ENCODE measurements at places on chromosomes 2 and 18.

GRCh38 chr2:191299866-191300265 is 54.7 kb downstream of the MYO1B start:
- DNase-seq = no peak

DNA sequence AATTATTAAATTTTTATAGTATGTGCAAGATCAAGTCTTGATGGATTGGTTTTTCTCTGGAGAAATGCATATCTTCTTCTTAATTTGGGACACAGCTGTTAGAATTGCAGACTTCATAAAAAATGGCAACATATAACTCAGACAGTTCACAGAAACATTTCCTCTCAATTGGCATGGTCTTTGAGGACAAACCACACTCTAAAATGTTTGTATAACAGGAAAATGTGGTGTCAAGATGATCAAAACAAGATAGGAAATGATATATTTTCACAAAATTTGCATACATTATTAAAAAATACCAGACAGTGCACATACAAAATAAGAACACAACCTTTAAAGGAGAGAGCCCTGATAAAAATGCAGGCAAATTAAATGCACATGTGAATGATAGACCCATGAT is 63.9 kb downstream of the ICOS start:
- no peak for DNase-seq

GRCh38 chr2:42587526-42588117 is 19.2 kb downstream of the MTA3 start:
- DNase-seq = no peak

GRCh38 chr18:79941473-79942119 is 9.9 kb downstream of the SLC66A2 start:
- no peak for DNase-seq

GRCh38 chr18:79527656-79528315 is 132.1 kb downstream of the NFATC1 start:
- DNase-seq = no peak

DNA sequence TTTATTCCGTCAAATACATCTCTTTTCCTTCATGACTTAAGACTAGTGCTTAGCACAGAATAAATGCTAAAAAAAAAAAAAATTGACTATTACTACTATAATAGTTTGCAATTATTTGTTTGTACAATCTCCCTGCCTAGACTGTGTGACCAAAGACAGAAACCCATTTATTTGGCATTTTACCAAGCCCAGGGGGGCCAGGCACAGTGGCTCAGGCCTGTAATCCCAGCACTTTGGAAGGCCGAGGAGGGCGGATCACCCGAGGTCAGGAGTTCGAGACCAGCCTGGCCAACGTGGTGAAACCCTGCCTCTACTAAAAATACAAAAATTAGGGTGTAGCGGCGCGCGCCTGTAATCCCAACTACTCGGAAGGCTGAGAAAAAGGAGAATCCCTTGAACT is 1.4 kb downstream of the ASB3 start:
- no peak for DNase-seq

DNA sequence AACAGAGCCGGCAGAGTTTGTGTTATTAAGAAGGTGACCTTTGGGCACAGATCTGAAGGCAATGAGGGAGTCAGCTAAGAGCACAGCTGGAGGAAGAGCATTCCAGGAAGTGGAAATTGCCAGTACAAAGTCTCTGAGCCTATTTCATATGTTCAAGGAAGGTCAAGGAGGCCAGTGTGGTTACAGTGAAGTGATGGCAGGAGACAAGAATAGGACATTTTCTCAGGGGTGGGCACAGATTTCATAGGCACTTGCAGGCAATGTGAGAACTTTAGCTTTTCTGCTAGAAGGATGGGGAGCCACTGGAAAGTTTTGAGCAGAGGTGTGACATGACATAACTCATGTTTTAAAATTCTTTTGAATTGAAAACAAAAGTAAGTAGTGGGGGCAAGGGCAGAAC is 50.3 kb downstream of the ARHGAP25 start:
- no peak for DNase-seq

- no peak for DNase-seq
Observed at GRCh38 chr18:74370115-74370514, 54.5 kb downstream of the C18orf63 start.

GRCh38 chr2:144429396-144430112 is 90.4 kb downstream of the ZEB2 start:
- DNase-seq = no peak

GRCh38 chr2:120768112-120769048 is 32.7 kb downstream of the GLI2 start:
- DNase-seq = no peak

- no peak for DNase-seq
Observed at GRCh38 chr18:35497027-35497369, 762 bp downstream of the INO80C start.

- DNase-seq = no peak
Observed at GRCh38 chr2:207282916-207283315, 117.2 kb upstream of the KLF7 start.

DNA sequence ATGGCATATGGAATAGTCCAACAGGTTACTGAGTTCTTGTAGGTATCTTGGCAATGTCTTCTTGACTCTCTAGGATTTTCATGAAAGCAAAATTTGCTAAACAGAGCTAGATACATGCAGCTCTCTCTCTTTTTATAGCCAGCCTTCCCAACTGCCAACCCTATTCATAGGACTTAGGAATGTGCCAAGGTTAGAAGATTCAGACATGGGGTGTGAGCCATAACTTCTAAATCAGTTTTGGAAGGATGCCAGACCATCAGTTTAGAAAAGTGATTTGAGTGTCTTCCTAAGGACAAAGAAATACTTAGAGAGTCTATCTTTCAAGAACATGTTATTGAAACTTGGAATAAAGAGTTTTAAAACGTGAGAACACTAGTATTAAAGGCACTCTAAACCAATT is 619.5 kb upstream of the FANCL start:
- DNase-seq = no peak

DNA sequence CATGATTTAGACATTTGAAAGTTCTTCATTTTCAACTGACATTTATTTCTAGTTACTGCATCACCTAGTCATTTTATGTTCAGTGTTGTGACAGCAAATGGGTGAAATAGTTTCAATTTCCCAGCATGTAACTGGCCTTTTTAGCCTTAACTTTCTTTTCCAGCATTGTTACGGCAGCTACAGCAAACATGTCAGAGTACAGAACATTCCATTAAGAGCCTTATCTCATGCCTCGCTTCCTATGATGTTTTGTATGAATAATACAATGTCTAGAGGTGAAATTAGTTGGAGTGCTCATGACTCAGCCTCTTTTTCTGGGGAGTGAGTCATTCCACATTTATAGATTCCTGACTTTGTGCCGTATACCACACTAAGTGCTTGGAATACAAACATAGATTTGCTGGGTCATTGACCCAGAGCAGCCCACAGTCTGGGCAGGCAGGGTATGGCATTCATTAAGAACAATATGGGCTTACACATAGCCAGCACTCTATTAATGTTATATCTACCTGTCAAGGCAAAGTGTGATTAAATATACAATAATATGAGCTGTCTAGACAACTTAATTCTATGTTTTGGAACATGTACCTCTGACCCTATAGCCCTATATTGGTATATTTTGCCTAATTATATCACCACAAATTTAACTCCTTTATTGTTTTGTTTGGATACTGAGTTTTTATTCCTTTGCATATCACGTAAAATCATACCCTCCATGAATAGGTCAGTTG is 72.2 kb downstream of the MAP2 start:
- no peak for DNase-seq

GRCh38 chr2:12759248-12759647 is 42.5 kb downstream of the TRIB2 start:
- DNase-seq = no peak

DNA sequence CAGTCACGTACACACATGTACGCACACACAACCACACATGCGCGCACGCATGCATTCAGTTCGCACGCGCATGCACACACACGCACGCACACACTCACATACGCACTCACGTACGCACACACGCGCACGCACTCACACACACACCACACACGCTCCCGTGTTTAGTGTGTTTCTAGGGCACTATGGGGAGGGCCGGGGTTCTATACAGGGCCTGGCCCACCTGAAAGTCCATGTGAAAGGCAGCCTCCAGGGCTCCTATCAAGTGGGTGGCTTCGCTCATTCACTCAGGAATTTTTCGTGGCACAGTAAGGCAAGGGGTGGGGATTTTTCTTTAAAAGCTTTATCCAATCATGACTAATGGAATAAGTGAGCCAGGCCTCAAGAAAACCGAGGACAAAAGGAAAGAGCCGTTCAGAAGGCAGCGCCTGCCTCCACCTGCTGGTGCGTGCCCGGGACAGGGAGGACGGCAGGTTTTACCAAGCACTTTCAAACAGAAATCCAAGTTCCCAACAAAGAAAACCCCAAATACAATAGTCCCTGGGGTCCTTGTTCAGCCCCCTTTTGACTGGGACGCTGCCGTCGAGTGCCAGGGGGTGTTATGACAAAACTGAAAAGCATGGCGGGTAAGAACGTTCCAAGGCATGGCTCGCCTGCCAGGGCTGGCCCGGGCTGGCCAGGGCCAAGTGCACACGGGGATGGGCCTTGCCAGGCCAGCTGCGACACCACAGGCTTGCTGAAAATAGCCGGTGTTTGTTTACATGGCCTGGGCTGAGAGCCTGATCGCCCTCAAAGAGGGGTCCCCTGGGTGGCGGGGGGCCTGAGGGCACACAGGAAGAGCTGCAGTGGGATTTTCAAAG is 110.0 kb downstream of the HDAC4 start:
- no peak for DNase-seq

DNA sequence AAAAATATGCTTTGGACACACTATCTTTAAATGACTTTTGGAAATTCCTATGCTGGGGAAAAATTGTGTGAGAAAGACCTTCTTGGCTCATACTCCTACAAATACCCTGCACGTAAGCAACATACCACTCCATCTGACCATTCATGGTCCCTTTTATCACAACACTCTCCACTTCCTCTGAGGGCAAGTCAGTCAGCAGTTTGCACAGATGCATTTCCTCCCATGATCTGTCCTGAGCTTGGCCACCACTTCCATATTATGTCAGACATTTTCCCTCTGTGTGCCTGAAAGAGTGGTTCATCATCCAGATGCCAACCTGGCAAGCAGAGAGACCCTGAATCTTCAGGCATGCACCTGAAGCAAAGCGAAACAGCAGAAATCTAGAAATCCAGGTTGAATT is 16.1 kb upstream of the REG3G start:
- DNase-seq = no peak

GRCh38 chr2:202109737-202110184 is 36.7 kb downstream of the KIAA2012 start:
- no peak for DNase-seq

DNA sequence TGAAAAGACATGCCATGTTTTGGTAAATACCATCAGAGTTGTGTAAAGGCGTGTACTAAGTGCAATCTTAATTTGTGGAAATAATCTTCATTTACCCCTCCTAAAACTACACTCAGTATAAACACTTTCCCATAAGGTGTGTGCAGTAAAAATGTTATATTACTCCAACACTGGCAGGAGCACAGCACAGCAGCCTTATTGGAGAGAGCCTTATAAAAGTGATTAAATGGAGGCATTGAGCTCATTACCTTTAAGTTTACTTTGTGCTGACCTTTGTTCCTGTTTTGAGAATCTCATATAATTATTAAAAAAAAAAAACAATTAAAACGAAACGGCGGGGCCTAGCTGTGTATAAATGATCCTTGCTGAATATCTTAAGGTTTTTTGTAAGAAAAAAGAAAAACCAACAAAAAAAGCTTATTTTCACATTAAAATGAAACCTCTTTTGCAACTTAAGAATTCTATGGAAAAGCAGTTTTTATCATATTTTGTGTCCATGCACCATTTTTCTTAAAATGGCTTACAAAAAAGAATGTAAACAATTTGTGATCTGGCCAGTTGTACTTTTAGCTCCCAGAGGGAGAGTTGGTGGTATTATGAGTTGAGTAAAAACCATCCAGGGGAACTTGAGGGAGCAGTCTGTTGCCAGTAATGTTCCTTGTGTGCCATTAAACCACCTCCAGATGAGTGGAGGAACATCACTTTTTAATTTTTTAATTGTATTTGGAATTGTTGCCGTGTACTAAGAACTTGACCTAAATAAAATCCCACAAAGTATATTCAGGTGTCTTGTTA is 103.4 kb downstream of the ABI2 start:
- DNase-seq = no peak

- DNase-seq = no peak
Observed at GRCh38 chr2:218755567-218756404, 26.2 kb upstream of the CYP27A1 start.

GRCh38 chr18:79578396-79579260 is 101.0 kb upstream of the CTDP1 start:
- no peak for DNase-seq

GRCh38 chr2:235472443-235472842 is 21.4 kb upstream of the AGAP1 start:
- DNase-seq = no peak

GRCh38 chr2:149627111-149627801 is 39.7 kb upstream of the MMADHC start:
- DNase-seq = no peak

- DNase-seq = no peak
Observed at GRCh38 chr2:235498541-235498940, 4.7 kb downstream of the AGAP1 start.

DNA sequence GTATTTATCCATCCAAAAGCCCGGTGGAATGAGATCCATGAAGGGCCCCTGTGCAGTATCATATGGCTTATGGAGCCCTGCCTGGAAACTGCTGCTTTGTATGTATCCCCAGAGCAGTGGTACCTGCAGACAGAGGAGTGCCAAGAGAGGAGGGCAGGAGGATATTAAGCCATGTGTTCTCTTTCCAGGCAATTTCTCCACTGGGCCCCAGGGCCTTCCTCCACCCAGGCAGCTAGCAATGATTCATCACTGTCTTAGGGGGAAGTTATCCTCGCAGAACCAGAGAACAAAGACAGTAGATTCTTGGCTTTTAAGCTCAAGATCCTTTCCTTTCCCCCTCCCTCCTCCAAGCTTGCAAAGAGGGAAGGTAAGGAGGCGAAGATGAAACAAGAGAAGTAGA is 98.1 kb downstream of the LRRC30 start:
- DNase-seq = no peak

GRCh38 chr2:206971805-206972204 is 32.5 kb downstream of the CPO start:
- DNase-seq = no peak

DNA sequence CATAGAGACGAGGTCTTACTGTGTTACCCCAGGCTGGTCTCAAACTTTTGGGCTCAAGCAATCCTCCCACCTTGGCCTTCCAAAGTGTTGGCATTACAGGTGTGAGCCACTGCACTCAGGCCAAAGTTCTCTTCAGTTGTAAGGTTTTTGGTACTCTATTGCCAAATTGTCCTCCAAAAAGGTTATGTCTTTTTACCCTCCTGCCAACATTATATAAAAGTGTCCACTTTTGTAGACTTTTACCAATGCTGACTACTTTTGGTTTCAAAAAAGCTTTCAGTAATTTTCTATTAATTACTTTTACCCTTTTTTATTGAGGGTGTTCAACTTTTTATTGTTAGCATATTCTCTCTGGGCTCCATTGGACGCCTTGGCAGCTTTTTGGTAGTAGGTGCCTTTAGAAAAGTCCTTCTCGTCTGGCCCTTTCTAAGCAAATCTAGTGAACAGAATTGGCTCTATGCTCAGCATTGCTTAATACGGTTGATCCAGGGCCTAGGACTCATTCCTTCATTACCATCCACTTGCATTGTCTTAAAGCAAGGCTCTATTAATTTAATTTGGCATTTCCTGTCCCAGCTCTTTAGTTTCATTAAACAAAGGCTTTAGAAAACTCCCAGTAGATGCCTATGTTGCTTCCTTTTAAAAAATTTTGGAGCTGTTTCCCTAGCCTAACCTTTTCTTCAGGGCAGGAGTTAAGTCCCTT is 16.7 kb upstream of the IL1A start:
- DNase-seq = no peak

- no peak for DNase-seq
Observed at GRCh38 chr2:239192456-239192855, 208.4 kb downstream of the HDAC4 start.

All from T-cell (primary cell).